Inflammatory macrophage treated with lipopolysaccharide for 1 hour (primary cell): ENCODE measurements at places on chromosomes 5 and 9.

DNA sequence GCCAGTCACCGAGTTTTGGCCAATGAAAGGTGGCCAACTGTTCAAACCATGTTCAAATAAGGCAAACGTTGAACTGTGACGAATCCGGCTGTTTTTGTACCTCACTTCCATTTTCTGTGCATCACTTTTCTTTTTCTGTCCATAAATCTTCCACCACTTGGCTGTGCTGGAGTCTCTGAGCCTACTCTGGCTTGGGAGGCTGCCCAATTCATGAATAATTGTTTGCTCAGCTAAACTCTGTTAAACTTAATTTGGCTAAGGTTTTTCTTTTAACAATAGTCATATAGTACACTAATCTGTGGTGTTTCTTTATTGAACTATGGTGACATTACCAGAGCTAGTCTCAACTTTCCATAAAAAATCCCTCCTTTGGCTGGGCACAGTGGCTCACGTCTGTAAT is 11.3 kb downstream of the NIM1K start:
- DNase-seq, result no peak

GRCh38 chr5:96690861-96691260 is 28.7 kb downstream of the CAST start:
- peak; percentile 46 for DNase-seq

DNA sequence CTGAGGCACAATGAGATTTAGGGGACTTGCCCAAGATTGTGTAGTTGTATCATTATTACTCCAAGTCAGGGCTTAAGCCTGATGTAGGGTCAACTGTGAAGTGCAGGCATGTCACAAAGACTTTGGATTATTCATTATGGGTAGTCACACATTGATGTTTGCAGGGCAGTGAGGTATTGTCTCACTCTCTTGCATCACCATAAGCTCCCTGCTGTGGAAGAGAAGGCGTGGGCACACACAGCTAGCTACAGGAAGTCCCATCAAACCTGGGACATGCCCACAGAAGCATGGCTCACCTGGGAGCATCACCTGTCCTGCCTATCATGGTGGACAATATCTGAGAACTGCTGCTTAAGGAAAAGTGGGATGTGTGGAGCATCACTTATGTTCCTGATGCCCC is 42.1 kb downstream of the TMOD1 start:
- no peak for DNase-seq

DNA sequence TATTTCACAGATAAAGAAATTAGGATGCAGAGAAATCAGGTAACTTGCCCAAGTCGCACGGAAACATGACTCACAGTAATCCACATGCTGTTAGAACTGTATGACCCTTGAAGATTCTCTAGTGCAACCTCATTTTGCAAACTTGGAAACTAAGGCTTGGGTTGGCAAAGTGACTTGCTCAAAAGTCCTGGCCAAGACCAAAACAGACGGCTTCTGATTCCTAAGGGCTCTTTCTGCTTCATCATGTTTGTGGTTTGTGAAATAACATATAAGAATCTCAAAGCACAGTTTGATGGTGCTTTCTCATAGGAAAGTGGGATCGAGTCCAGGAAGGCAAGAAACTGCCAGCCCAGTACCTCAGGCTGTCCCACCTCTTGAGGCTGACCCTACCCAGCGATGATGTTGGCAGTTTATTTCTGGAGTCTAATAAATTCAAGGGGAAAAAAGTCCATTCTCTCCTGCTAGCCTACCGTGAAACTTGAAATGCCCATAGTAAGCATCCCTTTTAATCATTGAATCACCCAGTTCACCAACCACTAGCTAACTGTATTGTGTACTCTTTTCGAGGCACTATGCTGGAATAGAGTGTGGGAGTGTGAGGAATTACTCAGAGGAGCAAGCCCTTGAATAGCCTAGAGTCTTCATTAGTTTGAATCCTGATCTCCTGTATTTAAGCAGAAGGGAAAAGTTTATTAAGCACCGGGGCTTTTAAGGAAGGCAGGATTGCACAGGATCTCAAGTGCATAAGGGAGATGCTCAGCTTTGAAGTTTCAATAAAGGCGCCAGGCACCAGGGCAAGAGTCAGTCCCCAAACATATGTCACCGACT is 14.1 kb downstream of the CAPSL start:
- DNase-seq, result no peak

- peak; percentile 71 for DNase-seq
Measured at GRCh38 chr5:151063142-151063989, 17.5 kb downstream of the TNIP1 start.

GRCh38 chr5:54894957-54895815 is 90.2 kb downstream of the ESM1 start:
- DNase-seq, result no peak

- DNase-seq, result peak; percentile 31
Measured at GRCh38 chr5:134813407-134813806, 32.4 kb upstream of the C5orf24 start.

- DNase-seq, result no peak
Measured at GRCh38 chr5:170132269-170132975, 26.7 kb downstream of the FOXI1 start.

- no peak for DNase-seq
Measured at GRCh38 chr5:123360201-123360571, 63.0 kb downstream of the CEP120 start.

GRCh38 chr5:44538797-44539601 is 149.8 kb upstream of the FGF10 start:
- DNase-seq, result no peak

GRCh38 chr9:134318481-134318891 is 7.8 kb upstream of the RXRA start:
- no peak for DNase-seq

GRCh38 chr5:118554981-118555380 is 433.4 kb downstream of the DTWD2 start:
- DNase-seq, result no peak

DNA sequence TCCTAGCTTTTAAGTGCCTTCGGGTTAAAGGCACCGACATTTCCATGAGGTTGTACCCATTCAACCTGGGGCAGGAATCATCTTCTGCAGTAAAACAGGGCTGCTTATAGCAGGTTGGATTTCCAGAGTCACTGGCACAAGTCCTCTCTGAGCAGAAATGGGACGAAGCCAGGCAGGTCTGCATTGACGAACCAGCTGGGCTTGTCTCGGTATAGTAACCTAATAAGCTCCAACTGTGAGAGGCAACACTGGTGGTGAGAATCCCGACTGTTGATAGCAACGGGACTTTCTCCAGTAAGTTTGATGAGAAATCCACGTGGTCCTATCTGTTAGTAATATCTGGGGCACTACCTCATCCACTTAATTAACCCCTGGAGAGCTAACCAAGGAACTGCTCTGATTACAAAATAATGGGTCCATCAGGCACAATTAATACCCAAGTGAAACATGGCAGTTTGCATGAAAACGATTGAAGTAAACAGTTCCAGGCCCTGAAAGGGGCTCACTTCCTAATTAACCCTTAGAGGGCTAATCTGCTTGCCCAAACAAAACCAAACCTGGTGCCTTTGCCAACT is 491.0 kb upstream of the C9orf72 start:
- no peak for DNase-seq

DNA sequence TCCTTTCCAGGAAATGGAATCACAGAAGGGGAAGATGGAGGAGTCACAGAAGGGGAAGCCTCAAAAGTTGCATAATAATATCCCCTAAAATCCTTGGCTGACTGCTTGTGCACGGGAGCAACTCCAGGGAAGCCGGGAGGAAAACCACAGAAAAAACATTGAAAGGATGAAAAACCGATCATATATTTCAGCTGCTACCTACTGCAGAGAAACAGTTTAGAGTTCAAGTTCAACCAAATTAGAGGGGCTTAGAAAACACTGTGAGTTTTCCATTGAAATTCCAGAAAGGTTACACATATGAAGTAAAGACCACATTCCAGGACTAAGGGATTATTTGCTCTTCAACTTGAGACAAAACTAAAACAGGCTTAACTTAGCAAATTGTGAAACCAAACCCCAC is 37.6 kb upstream of the MTAP start:
- DNase-seq, result no peak

DNA sequence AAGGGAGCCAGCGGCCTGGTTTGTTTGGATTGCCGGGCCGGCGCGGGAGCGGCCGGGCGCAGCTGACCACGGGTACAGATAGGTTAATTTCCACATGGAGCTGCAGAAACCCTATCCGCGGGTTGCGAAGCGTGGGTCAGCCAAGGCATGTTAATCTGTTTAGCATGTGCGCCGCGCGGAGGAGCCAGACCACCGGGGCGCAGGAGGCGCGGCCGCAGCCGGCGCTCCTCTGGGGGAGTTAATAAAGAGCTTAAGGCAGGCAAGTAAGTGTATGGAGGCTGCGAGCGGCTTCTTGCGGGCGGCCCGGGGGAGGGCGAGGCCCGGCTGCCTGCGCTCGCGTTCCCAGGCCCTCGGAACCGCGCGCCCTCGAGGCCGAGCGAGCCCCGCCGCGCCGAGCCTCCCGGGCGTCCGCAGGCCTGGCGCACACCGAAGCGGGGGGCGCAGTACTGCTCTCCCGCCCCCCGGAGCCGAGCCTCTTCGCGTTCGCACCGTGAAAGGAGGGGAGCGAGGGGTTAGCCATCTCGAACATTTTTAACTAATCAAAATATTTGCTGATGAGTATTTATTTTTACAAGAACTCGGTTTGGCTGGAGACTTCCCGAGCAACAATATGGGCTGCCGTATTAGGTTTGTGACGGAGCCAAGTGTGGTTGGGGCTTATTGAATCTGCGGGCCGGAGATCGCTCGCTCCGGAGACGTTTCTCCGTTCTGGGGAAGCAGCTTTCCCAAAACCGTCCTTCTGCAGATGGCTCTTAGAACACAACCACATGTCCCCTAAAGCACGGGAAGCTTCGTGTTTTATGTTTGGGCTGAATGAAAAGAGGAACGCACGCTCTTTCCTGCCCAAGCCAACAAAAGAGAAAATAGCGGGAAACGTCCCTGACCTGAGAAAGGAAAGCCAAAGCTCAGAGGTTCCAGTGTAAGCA is 28.8 kb downstream of the FOXD1 start:
- no peak for DNase-seq
